ENCODE measurements at places on chromosomes 2 and 18.
A peak's percentile ranks its signal among the peaks of the same experiment; 100 is the strongest.

GRCh38 chr2:23544589-23545295 is 159.8 kb downstream of the KLHL29 start:
- no peak for DNase-seq

GRCh38 chr18:41842886-41843285 is 112.1 kb upstream of the PIK3C3 start:
- DNase-seq, result no peak

DNA sequence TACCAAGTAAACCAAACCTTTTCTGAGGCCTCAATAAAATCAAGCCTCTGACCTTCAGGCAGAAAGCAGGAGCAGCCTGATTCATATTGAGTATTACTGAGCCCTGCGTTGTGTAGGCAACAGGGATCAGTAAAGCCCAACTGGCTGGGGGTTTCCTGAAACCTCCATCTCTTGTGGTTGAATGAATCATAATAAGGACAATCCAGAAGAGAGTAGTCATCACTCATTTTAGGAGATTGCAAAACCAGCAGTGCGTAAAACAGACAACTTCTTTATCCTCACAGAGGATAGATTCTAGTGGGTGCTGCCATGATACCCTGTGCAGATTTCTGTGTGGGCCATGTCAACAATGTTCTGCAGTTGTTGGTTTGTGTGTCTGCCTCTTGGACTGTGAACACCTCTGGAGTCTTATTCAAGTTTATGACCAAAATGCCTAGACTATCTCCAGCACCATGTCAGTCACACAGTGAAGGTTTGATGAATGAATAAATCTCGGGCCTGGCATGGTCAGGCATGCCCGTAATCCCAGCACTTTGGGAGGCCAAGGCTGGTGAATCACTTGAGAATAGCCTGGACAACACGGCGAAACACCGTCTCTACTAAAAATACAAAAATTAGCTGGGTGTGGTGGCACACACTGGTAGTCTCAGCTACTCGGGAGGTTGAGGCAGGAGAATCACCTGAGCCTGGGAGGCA is 51.8 kb upstream of the RAB27B start:
- DNase-seq, result peak; percentile 58

- no peak for DNase-seq
These were observed at the start of gene HMSD for GRCh38 chr18:63949068-63949737. Gene HMSD, plus strand, starts transcription at chr18:63949301. Its CDS starts 4,155 bp downstream, at chr18:63953456.

- DNase-seq, result no peak
These were observed 496.6 kb downstream of the PTPRM start for GRCh38 chr18:8063733-8064132.

GRCh38 chr2:96108151-96108540 is 8.2 kb downstream of the ADRA2B start:
- DNase-seq, result no peak

- no peak for DNase-seq
These were observed 3.6 kb downstream of the ITM2C start for GRCh38 chr2:230868161-230868946.

DNA sequence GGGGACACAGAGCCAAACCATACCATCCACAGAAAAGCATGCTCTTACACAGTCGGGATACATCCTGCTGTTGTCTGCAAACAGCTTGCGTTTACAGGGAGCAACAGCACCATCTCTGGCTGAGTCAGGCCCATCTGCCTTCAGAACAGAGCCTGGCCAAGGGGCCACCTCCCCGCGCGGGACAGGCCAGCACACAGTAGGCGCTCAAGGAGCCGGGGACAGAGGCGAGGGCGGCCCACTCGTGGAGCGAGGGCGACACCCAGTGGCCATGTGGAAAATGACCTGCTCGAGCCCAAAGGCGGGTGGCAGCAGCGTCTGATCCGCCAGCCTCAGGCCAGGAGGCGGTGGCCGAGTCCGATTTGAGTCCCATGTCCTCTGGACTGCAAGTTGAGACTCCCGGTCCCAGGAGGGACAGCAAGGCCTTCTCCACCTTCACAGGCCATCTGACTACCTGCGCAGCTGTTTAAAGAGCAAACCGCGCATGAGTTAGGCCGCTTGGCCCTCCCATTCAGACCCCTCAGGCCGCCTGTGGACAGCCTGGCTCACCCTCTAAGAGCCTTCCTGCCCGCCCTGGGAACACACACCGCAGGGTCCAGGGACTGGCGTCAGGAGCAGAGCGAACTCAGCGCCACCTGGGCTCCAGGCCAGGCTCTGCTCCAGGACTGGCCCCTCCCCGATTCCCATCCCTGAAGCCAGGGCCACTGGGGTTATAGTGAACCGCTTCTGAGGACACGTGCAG is 38.3 kb downstream of the TTC32 start:
- DNase-seq, result peak; percentile 30

DNA sequence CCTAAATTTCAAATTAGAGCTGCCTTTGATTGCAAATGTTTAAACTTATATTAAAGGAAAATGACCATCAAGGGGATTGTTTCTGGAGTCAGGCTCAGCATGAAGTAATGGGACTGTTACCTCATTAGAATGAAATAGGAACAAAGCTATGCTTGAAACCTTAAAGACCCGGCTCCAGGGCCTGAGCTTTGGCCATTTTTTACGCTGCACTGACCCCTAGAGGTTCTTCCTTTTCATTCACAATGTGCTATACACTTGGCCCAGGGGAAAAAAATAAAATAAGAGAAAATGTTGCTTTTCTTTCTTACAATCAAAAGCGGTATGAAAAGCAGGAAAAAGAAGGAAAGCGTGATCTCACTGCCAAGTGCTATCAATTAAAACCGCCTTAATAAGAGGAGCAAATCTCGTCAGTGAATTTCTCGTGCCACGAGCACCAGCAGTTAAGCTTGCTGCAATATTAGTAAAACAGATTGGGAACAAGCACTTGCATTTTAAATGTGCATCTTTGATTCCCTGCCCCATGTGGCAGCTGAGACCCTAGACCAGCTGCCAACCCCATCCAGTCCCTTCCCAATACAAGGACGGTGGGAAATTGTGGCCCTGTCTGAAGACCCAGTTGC is 96.6 kb downstream of the MBD2 start:
- DNase-seq, result no peak

- DNase-seq, result no peak
These were observed 65.7 kb upstream of the DARS1 start for GRCh38 chr2:136051001-136051724.

GRCh38 chr2:224378701-224379097 is 23.2 kb downstream of the FAM124B start:
- DNase-seq, result no peak

DNA sequence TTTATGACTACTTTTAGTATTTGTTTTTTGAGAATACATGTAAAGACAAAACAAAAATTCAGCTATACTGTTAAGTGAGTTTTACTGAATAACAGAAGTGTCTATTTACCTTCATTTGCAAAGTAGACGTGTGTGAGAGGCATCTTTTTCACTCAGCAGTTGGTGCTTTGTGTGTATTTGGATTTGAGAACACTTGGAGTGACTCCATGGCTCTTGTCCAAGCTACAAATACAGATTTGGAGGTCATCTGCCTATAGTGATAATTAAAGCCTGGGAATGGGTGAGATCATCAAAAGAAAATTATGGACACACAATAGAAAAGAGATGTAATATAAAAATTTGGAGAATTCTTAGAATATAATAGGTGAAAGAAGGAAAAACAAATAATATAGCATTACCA is 6.2 kb downstream of the NAB1 start:
- DNase-seq, result no peak

DNA sequence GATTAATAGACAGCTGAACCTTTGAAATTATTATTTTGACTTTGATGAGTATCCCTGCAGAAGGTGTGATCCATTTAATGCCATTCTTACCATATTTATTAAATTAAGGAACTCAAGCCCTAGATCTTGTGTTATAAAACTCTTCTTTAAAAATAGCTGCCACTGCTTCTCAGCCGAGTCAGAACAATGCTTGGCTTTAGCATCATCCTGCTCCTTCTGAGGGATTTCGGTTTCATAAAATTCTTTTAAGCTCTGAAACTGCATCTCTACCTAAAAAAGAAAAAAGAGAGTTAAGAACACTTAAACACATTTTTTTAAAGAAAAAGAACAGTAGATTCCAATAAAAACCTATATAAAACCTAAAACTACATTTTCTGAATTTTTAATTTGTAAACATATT is 70.7 kb upstream of the TTN start:
- DNase-seq, result no peak

DNA sequence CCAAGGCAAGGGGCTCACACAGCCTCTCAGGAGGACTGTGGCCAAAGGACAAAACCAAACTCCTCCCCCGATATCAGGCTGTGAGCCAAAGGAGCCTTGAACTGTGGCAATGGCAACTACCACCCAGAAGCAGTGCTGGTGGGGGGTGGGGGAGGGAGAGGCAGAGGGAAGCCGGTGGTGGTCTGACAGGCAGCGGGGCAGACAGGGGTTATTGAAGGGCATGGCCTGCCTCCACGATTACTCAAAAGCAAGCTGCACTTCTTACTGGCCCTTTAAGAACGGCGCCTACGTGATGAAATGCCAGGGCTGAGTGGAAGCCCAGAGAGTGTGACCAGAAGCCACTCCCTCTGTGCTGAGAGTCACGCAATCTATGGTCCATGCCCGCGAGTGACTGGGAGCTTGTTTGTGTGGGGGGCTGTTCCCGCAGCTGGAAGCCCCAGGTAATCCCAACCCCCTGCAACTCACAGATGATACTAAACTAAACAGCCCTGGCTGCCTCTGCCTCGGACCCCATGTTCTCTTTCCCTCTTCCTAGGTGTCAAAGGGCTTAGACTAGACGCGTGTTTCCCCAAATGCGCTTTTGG is 128.2 kb upstream of the CXCR4 start:
- DNase-seq, result no peak

DNA sequence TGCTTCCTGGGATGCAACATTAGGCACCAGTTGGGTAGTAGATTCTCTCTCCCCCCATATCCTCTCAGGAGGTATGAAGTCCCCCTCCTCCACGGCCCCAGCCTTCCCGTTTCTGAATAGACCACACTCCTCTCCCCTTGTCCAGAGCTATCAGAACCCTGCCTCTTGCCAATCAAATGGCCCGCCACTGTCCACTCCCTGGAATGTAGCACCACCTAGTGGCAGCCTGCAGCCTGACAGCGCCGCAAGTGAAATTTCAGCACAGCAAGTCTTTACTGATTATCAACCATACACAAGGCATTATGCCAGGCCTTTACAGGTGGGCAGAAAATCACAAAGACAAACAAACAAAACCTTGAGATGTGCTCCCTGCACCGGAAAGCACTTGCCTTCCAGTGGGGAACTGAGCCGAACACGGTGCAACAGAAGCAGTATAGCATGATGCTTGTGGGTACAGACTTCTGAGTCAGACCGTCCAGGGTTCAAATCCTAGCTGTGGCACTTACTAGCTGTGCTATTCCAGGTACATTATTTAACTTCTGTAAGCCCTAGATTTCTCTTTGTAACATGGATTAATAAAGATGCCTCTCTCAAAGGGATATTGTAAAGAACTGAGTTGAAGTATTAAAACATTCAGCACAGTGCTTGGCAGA is 174.0 kb downstream of the SMAD2 start:
- DNase-seq, result no peak

DNA sequence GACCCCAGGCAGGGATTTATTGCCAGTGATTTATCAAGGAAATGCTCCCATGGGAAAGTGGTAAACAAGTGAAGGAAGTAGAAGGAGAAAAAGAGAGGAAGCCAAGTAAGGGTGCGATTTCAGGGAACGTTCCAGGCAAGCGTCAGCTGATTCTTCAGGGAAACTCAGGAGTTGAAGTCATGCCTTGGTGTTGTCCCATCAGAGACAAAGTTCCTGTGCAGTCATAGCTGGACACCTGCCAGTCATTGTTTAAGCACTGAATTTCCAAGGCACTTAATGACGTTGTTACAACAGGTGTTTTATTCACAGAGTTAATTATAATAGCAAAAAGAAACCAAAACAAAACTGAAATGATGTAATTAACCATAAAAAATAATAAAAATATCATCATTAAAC is 381.8 kb upstream of the CRIM1 start:
- DNase-seq, result no peak

GRCh38 chr2:234989183-234989701 is 37.4 kb downstream of the SH3BP4 start:
- no peak for DNase-seq

- DNase-seq, result no peak
These were observed 146.0 kb upstream of the PGAP1 start for GRCh38 chr2:197072533-197072932.

DNA sequence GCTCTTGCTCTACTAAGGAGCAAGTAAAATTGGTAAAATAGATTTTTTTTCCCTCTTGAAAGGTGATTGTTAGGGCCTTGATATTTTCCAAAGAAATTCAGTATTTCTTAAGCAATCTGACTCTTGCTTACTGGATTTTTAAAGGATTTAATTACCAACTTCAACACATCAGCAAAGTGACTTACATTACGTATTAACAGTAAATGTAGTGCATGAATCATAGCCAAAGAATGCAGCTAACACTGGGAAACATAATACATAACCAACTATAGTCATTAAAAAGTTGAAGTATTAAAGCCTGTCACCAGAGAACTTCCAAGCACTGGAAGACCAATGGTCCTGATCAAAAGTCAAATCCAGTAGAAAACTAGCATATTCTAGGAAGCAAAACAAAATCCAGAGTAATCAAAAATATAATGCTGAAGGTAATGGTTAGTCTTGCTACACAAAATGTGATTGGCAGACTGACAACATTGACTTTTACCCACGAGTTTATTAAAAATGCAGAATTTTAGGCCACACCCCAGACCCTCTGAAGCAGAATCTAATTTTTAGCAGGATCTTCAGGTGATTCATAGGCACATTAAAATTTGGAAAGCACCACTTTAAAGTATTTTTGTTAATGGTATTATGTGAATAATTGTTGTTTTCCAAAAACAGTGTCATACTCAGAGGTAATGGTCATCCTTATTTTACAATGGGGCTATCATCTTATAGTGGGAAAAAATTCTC is 31.8 kb upstream of the CAVIN2 start:
- peak; percentile 72 for DNase-seq

- DNase-seq, result no peak
These were observed 7.4 kb downstream of the PTRHD1 start for GRCh38 chr2:24785671-24786321.

- DNase-seq, result no peak
These were observed 1024.2 kb upstream of the ACVR2A start for GRCh38 chr2:146820672-146821071.

GRCh38 chr2:138180692-138181386 is 216.6 kb downstream of the HNMT start:
- DNase-seq, result no peak

DNA sequence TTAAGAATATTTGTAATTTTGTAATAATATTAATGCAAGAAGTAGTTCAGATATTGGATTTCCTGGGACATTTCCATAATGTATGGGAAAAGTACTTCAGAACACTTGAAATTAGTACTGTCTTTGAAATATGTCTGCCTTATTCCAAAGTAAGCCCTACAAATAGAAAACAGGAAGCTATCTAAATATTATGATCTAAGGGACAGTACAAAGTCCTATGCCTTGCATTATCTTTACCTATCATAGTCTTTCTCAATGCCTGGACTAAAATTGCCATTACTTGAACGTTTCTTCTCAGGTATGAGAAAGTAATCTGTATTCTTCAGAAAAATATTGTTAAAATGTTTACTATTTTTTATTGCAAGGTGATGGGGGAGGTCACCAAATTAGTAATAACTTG is 113.0 kb downstream of the PPP1R1C start:
- DNase-seq, result no peak

DNA sequence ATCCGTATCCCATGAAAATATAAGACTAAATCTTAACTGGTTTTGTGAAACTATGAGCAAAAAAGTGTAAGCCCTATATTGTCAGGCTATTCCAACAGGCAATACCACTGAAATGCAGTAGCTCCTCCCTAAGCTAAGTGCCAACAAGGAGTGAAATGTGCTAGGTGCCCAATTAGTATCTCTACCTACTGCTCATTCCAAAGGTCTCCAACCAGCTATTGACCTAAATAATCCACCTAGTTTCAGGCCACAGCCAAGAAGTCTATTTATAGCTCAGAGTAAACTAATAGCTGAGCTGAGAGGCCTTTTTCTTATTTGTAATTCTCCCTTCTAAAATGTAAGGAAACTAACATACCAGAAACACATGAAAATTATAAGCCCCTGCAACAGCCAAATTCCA is 482.2 kb downstream of the DCC start:
- DNase-seq, result no peak

All from SW 1271 (cell line).